H7 (cell line): ENCODE measurements at places on chromosomes 1 and 21. TPM values are rescaled to one million over a fixed set of nuclear protein-coding genes. Genes with fewer than 3 reads are reported as not detected.

The CGN gene
- 18.5 and 20.3 TPM in 2 replicates for total RNA-seq

The DTL gene
- 92.0 and 108 TPM in 2 replicates for total RNA-seq

The AMY1B gene
- not detected in 2 replicates for total RNA-seq

The DCDC2B gene
- not detected in 2 replicates for total RNA-seq

The FBLIM1 gene
- 91.0 and 95.6 TPM in 2 replicates for total RNA-seq

The COX20 gene
- 8.7 and 11.6 TPM in 2 replicates for total RNA-seq

The DMRTA2 gene
- total RNA-seq = 0.10 TPM in 1 of 2 replicates, not detected in the other

The ZDHHC18 gene
- 45.5 and 50.0 TPM in 2 replicates for total RNA-seq

The CAPN2 gene
- total RNA-seq = 46.8 and 60.4 TPM in 2 replicates
